K562 (cell line): ENCODE measurements at places on chromosomes 16 and 17.

GRCh38 chr17:39973496-39973895 is 7.1 kb upstream of the PSMD3 start:
- no peak for DNase-seq

- DNase-seq, result no peak
Observed at GRCh38 chr16:2163211-2163881, 7.8 kb downstream of the TRAF7 start.

GRCh38 chr16:49097964-49098363 is 183.7 kb downstream of the CBLN1 start:
- no peak for DNase-seq

- DNase-seq, result no peak
Observed at GRCh38 chr17:76391200-76391715, 6.8 kb downstream of the SPHK1 start.

DNA sequence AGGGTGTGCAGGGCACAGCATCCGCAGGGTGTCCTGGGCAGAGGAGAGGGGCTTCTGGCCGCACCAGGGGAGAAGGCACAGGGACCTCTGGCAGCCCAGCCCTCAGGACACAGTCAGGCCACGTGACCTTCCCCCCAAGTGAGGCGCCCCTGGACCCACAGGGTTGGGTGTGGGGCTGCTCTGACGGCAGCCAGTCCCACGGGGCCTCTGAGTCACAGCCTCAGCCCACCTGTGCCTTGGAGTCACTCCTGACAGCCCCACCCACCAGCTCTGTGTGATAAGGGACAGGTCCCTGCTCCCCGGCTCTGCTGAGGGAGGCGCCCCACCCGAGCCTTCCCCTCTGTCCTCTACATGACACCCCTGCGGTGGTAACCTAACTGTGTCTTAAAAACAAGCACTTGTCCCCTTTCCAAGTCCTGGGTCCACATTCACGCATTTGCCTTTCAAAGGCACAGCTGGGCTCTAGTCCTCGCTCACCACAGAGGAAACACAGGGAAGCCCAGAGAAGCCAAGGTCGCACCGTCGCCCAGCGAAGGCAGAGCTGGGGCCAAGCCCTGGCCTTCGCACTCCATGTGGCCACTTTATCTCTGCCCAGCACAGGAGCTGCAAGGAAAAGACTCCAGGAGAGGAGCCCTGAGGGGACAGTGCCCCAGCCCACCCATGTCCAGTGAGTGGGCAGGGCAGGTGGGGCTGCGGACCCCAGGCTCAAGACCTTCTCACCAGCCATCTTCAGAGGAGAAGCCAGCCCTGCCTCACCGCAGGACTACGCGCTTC is 5.1 kb upstream of the NPTX1 start:
- peak; percentile 51 for DNase-seq

- no peak for DNase-seq
Observed at GRCh38 chr17:13785981-13786598, 184.4 kb upstream of the HS3ST3A1 start.

- DNase-seq, result peak; percentile 53
Observed at GRCh38 chr17:81921996-81922565, 4.1 kb upstream of the SIRT7 start.
